ENCODE measurements at places on chromosomes 2 and 18.

DNA sequence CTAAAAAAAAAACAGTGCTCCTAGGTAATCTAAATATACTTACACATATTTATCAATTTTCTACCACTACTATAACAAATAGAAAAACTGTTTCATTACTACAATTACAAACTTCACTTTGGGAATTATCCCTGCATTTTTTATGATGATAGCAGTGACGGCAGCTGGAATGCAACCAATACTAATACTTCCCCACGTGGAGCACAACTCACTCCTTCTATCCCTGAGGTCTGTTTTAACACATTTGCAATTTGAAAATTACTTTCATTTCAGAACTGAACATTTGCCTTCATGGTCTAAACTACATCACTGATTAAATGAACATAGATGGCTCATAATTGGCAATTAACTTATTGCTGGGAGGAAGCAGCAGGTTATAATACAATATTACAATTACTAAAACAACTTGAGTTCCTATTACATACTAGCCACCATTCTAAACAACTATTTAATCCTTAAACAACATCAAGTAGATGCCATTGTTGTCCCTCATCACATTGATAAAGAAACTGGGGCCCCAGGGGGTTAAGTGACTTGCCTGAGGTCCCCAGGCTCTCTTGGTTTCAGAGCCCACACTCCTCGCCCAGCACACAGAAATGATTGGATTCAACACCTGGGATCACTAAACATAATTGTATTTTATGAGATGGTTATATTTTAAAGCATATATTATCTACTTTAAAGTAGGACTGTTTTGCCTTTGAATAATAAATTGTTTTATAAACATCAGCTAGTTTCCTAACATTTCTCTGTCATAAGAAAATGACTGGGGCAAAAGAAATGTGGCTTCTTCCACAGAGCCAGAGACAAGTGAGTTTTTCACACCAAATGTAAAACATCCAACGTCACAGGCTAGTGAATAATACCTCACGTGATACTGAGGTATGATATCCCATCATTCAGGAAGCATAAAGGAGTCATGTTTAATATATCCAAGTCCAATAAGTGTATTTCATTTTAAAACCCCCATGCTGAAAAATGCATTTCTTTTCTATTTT is 6.2 kb downstream of the COLEC12 start:
- DNase-seq: no peak

GRCh38 chr2:177192788-177193187 is 19.8 kb upstream of the HNRNPA3 start:
- DNase-seq: no peak

- DNase-seq: no peak
These were observed 51.1 kb downstream of the WDFY1 start for GRCh38 chr2:223894009-223894408.

DNA sequence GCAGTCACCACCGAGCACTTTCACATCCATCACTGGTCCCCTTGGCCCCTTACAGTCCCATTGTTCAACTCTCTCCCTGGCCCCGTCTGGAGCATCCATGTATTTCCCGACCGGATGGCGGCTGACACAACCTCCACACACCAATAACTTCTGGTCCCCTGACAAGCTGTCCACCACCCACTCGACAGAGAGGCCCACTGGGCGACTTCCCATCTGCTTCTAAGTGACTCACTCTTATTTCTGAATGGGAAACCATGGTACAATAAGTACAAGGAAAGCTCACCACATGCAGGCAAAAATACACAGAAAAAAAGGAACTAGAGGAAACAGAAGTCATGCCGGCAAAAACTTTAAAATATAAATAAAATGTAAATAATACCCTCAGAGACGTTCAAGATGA is 82.9 kb upstream of the RAB12 start:
- no peak for DNase-seq
